ENCODE measurements at places on chromosomes 4 and X.
A peak's percentile ranks its signal among the peaks of the same experiment; 100 is the strongest.

GRCh38 chr4:25504932-25505636 is 128.0 kb downstream of the ANAPC4 start:
- DNase-seq = no peak

GRCh38 chr4:91087743-91088142 is 960.5 kb downstream of the CCSER1 start:
- DNase-seq = no peak

DNA sequence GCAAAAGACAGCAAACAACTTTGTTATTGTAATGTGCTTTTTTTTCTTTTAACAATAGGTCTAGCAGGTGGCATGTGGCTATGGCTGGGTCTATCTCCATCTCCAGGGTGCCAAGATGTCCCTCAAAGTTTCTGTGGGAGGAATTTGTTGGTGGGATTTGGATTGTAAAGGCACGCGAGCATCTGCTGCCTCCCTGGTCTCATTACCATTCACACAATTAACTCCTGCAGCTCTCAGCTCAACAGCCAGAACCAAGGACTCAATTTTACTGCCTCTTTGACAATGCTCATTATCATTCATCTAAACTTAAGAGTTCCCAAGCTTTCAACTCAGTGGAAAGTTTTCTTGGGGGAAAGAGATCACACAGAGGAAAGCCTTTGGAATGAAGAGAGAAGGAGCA is 10.9 kb upstream of the PCDH18 start:
- DNase-seq = no peak

DNA sequence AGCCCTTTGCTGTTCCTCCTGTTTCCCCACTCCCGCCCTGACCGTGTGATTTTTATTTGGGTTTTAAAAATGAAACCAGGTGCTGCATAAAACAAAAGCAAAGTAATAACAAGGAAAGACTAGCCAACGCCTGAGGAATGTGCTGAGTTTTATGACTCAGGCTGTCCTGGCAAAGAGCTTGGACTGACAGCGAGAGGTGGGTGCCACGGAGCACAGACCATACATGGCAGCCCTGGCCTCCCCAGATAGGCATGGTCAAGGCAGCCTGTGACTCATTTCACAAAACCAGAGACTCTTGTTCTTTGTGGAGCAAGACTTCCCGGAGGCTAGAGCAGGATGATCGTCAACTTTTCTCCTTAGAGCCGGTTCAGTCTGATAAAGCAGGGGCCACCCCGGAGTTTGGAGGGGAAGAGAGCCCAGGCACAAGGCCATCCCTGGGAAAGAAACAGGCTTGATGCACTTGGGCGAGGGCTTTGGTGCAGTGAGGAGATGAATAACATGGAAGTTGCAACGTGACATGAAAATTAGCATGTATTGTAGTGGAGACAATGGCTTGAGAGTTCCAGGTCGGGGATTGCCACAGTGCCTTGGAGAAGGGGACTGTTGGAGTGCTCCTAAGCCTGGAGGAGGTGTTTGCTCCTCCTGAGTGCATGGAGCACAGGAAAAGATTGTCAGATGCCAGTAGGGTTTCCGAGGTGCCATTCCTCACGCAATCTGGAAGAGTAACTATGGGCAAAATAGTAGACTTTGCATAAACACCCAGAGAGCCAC is 54.8 kb downstream of the C4orf51 start:
- DNase-seq = peak; percentile 99
